ENCODE measurements at places on chromosomes 5 and 9.

DNA sequence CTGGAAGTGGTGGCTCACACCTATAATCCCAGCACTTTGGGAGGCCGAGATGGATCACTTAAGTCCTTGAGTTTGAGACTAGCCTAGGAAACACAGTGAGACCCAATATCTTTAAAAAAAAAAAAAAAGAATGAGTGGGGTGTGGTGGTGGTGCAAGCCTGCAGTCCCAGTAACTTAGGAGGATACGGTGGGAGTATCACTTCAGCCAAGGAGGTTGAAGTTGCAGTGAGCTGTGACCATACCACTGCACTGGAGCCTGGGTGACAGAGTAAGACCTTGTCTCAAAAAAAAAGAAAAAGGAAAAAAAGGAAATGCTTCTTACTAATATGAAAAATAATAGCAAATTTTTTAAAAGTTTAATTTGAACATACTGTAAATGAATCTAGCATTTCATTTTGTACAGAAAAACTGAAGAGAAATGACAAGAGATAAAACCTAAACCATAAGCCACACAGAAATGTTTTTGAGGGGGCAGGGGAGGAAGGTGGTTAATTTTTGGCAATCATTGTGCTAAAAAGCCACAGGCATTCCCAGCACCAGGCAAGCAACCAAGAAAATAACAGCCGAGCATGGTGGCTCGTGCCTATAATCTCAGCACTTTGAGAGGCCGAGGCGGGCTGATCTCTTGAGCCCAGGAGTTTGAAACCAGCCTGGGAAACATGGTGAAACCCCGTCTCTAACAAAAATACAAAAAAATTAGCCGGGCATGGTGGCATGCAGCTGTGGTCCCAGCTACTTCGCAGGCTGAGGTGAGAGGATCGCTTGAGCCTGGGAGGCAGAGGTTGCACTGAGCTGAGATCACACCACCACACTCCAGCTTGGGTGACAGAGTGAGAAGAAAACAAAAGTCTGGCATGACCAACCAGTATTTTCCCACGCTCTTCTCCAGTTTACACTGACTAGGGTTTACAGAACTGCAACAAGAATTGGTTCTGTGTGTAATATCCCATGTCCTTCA is 114.5 kb upstream of the NR5A1 start:
- no peak for DNase-seq

DNA sequence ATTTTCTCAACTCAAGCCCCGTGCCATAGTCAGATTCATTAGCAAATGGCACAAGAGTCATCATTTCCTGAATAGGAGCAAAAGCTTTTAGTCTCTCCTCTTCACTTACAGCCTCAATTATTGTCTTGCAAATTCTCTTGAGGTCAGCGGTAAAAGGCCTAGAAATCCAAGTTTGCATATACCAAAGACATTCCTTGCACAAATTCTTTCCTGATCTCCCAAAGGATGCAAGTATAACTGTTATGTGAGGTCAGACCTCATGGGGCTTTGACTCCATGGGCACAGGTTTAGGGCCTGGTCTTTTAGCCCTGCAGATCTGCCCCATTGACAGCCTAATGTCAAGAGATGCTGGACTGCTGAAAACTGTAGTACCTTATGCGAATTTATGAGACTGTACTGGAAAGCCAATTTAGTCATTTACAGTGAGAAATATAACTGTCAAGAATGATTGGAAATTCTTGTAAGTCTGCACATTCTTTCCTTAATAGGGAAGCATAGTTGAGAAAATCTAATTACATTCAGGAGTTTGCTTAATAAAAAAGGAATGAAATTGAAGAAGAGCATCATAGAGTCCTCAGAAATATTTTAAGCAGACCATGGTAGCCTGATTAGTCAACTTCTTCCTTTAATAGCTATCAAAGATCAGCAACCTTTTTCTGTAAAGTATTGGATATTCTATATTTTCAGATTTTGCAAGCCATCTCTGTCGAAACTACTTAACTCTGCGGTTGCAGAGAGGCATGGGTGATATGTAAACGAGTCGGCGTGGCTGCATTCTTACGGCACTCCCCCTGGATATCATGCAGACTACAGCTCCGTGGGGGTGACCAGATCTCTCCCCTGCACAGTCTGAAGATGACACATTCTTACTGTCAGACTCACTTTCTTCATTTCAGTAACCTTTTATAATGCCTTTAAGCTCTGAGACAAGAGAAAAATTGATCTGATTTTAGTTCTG is 45.2 kb downstream of the GCNT4 start:
- DNase-seq = no peak

GRCh38 chr5:522116-522515 is 2.1 kb downstream of the SLC9A3 start:
- DNase-seq = no peak

DNA sequence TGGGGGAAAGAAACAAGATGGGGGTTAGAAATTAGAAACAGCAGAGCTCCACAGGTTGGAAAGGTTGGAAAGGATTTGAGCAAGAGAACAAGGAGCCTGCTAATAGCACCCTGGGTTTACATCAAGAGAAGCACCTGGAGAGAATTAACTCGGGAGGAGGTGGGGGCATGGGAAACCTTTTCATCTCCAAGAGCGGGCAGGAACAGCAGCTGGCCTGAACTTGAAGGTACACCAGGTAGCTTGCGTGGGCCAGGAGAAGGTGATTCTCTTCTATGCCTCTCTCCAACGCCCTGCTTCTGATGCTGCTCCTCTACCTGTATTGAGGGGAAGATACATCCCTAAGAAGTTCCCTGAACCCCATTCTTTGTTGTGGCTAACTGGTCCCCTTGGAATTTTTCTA is 37.1 kb upstream of the GLRX start:
- no peak for DNase-seq

- DNase-seq = no peak
Observed at GRCh38 chr5:94872526-94872925, 254.1 kb downstream of the SLF1 start.
